ENCODE measurements at places on chromosomes 3 and 15.

- no peak for DNase-seq
Observed at GRCh38 chr3:126998728-126999127, 15.8 kb downstream of the PLXNA1 start.

- no peak for DNase-seq
Observed at GRCh38 chr3:52681596-52681995, 4.1 kb downstream of the PBRM1 start.

DNA sequence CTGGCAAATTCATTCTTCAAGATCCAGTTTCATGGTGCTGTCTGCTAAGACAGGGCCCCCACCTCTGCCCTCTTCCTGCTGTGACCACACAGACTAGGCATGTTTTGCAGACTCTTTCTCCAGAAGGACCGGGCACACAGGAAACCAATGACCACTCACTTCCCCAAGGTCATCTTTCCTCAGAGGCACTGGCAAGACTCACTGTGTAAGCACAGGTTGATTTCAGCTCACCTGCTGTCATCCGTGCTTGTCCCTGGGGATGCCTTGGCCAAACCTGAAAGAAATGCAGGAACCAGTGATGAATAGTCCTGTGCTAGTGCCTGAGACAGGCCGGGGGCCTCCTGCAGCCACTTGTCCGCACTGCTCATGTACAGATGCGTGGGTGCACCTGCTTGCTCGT, 33.5 kb downstream of the ALS2CL start:
- DNase-seq, result no peak

GRCh38 chr3:182739619-182740018, 53.7 kb upstream of the ATP11B start:
- peak; percentile 46 for DNase-seq

- no peak for DNase-seq
Observed at GRCh38 chr3:52811452-52812011, 16.9 kb downstream of the ITIH3 start.

DNA sequence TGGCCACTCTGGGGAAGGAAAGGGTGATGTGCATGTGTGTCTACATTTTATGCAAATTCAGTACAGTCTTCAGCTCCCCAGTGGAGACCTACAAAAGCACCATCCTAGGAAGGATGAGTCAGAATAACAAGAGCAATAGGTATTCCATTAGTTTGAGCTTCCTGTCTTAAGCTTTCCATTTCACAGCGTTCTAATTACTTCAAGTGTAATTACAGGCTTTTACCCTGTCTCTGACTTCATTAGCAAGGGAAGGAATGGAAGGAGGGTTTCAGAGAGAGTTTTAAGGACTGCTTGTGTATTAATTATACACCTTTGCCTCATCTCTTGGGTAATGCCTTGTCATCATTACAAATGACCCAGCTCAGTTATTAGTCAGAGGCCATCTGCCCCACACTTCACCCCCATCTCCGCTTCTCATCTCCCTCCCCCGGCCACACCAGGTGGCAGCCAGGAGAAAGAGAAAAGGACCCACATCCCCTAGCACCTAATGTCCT, 202.8 kb upstream of the MRPL3 start:
- no peak for DNase-seq

GRCh38 chr3:60266444-60266843, 984.8 kb downstream of the FHIT start:
- no peak for DNase-seq

DNA sequence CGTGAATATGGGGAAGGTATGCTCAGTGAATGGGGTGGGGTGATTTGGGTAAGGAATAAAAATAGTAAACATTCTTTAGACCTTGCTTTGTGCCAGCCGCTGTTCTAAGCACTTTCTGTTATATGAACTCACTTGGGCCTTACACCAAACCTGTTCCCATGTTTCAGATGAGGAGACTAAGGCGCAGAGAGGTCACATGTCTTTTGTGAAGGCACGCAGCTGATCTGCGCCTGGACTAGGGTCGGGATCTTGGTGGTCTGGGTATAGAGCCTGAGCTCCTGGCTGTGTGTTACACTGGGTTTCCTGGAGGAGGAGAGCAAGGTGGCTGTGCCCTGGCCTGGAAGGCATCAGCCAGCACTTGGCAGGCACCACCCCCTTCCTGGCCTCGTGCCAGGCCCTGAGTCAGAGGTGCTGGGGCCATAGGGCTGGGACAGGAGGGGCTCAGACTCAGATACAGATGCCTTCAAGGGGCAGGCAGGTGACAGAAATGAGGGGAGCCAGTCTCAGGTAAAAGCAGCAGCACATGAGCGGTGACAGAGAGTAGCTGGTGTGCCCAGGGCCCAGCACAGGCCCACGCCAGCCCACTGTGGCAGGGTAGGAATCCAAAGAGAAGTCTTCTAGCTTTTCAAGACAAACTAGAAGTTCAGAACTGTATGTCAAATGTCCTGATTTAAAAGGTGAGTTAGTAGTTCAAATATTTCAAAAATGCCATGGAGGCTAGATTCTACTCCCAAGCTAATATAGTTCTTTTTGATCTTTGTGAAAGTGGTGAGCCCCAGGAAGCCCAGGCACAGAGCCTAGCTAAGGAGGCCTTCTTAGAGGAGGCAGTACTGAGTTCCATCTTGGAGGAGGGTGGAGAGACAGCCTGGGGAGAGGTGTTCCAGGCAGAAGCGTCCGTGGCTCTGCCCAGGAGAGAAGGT, 83.1 kb downstream of the DNAJB8 start:
- peak; percentile 46 for DNase-seq

- DNase-seq, result no peak
Observed at GRCh38 chr3:123683505-123684154, 98.8 kb upstream of the HACD2 start.

- DNase-seq, result no peak
Observed at GRCh38 chr3:67706934-67707333, 52.5 kb upstream of the SUCLG2 start.

DNA sequence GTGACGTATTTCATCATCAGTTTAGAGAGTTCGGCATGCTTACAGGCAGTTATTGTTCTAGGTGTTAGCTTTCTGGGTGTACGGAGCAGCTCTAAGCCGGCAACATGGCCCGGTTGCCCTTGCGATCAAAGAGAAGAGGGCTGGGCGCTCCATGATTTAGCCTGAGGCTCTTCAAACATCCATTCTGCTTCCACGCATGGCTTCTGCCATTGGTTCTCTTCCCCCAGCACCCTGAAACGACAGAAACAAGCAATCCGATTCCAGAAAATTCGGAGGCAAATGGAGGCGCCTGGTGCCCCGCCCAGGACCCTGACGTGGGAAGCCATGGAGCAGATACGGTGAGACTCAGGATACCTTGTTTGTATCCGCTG, 574 bp downstream of the NGRN start:
- peak; percentile 27 for DNase-seq

DNA sequence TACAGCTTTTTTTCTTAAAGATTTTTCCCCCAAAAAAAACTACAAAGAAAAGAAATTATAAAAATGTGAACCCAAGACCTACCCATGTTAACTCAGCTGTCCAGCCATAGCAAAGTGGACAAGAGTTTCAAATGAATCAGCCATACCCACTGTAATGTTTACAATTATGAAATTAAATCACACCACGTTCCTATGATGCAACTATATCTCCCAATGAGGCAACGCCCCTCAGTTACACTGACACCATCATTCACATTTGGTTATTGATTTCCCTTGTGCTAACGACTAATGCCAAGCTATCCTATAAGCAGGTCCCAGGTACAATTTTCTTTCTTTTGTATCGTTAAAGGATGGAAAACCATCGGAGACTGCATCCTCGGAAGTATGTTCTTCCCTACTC, 115.1 kb upstream of the ICE2 start:
- no peak for DNase-seq

DNA sequence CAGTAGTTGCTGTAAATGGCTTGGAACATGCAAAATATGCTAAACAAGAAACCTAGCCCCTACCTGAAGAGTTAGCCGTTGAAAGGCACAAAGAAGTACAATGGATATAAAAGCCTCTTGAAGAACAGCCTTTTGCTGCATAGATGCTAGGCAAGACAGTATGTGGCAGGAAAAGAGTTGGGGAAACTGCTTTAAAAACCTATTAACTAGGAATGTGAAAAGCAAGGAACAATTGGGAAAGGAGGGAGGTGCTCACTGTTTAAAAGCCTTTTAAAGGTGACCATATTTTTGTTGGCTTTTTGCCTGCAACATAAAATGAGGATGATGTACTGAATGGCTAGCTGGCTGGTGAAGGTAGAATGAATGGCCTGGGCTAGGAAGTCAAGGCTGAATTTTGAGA, 24.5 kb upstream of the SOX2 start:
- DNase-seq, result no peak

DNA sequence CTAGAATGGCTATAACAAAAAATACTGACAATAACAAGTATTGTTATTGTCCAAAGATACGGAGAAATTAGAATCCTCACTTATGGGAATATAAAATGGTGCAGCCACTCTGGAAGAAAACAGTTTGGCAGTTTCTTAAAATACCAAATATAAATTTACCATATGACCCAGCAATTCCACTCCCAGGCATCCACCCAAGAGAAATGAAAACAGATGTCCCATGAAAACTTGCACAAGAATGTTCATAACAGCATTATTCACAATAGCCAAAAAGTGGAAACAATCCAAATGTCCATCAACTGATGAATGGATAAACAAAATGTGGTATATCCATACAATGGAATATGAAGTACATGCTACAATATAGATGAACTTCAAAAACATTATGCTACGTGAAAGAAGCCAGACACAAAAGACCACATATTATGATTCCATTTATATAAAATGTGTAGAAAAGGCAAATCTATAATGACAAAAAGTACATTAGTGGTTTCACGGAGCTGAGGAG, 9.4 kb downstream of the AAGAB start:
- peak; percentile 86 for DNase-seq

DNA sequence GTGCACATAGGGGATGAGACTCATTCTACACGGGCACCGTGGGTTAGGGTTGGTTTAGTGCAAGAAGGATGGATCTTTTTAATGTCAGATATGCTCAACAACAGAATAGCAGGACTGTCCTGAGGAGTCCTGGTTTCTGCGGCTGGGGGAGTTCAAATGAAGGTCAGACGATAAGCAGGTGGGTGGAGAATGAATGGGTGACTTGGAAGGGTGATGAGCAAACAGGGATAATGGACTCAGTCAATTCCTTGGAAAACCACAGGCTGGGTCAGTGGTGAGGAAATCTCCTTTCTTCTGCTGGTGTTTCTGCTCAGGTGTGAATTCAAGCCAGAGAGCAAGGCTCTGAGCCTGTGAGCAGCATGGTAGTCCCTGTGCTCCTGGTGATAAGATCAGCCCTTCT, 59.9 kb downstream of the MESD start:
- no peak for DNase-seq

DNA sequence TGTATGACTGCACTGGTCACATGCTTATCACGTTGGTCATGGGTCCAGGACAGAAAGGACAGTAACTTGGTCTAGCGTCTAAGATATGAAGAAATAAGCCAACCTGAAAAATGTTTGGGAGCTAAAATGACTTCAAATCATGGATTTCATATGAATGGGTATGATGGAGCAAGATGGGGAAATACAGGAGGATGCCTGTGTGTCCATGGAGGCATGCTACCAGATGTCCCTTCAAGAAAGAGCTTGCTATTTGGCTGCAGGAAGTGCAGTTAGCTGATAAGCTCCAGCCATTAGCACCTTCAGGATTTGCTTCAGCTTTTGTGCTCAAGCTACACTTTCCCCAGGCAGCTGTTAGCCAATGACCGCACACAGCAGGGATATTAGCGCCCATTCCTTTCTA, 164.6 kb upstream of the THBS1 start:
- DNase-seq, result no peak

DNA sequence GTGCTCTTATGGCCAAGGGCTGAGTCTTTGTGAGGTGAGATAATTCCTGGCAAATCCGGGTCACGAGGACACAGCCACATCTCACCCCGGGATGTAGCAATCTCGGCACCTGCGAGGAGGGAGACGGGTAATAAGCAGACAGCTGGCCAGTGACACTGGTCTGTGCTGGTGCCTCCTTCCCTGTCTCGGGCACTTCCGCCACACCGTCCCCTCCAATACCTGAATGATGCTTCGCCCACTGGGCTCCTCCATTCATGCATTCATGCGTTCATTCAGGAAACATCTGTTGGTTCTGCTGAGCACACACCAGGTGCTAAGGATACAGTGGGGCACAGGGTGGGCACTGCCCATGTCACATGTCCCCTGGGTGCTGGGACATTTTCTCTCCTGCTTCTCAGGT, 60.1 kb downstream of the ATP10A start:
- DNase-seq, result no peak

GRCh38 chr3:179081885-179082284, 10.3 kb upstream of the ZMAT3 start:
- DNase-seq, result no peak

- no peak for DNase-seq
Observed at GRCh38 chr15:47404877-47405276, 312.4 kb upstream of the SEMA6D start.

GRCh38 chr3:142366434-142366833, 81.4 kb downstream of the XRN1 start:
- DNase-seq, result no peak

DNA sequence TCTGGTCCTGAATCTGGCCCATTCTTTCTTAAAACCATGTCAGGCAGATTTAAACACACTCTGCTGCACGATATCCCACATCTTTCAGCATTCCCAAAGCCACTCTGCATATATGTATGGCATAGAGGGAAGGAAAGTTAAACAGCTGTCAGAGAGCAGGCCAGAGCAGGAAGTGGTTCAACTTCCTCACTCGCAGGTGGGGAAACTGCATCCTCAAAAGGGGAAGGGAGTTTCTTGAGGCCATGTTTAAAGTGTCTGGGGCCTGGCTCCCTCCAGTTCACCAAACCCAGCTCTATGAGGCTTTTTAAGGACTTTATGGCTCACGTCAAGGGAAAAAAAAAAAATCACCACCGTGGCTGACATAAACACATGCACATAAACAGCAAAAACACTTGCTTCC, 123.1 kb downstream of the OPA1 start:
- no peak for DNase-seq

DNA sequence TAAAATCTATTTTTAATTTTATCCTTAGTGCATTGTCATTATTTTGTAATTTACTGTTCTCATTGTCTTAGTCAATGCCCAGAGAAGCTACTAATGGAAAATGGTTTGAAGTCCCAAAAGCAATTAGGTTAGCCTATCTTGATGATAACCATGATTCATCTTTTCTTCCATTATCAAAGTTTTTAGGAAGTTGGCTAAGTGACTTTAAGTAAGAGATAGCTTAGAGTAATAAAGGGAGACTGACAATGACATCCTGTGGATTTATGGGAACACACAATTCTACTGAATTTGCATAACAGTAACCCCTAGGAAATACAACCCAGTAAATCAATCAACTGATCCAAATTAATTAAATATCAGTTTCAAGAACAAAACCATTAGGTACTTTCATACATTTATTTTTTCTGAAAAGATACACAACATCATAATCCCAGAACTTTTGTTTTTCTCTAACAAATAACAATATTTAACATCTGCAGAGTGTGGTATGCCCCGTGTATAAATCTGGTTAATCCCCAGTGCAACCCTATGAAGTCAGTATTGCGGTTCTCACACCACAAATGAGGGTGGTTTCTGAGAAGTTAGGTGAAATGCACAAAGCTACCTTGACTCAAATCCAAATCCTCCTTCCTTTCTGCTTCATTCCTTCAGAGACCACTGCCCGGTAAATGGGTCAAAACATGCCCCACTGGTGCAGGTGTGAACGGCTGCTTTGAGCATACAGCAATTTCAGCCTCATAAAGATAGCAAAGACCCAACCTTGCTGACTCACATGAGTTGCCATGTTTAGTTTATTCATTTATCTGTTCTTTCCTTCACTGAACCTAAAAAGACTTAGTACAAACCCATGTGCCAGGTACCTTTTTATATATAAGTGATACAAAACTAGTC, 202.1 kb downstream of the TBL1XR1 start:
- no peak for DNase-seq
